ENCODE measurements at places on chromosomes 2 and 18.
A peak's percentile ranks its signal among the peaks of the same experiment; 100 is the strongest.

DNA sequence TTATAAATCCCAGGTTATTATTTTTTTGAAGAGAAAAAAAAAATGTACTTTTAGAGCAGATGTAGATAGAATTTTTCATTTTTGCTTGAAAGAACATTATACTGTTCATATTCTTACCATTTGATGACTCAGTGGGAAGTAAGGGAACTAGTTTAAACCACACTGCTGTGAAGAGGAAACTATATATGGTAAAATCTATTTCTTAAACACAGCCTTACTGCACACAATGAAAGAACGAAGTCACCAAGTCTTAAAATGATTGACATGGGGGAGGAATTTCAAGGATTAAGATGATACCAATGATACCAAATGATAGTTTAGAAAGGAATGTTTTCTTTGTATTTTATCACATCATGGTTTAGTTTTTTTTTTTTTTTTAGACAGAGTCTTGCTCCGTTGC, 5.0 kb downstream of the ACTR2 start:
- peak; percentile 25 for DNase-seq

GRCh38 chr2:192286093-192286701, 91.5 kb upstream of the TMEFF2 start:
- DNase-seq, result no peak

DNA sequence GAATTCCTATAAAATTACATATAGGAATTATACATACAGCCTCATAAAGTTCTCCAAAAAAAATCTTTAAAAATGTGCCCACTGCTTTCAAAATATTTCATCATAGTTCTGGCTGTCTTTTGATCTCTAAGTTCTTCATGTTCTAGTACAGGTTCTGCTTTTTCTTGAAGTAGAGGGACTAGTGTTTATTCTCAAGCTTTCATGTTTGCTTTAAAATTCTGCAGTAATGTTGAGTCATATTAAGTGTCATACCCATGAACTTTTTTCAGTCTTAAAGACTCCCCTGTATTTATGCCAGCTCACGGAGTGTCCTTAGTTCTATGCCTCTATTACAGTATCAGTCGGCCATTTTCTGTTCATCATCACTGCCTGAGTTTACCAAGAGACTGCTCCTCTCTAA, 54.8 kb upstream of the CCDC141 start:
- DNase-seq, result no peak

GRCh38 chr18:76931171-76931570, 108.8 kb downstream of the ZNF236 start:
- no peak for DNase-seq

DNA sequence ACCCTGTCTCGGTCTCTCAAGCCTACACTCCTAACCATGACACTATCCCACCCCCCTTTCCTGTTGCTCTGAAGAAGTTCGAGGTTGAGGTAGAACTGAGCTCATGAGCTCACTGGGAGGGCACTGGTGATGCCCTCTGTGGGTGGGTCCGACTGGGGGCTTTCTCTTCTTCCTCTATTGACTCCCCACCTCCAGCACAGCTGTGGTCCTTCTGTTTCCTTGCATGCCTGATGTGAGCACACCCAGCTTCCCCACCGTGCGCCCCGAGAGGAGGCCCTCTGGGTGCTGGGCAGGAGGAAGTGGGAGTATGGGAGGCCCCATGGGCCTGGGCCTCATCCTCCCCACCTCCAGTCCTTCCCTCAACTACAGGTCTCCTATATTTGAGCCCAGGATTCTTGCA, 20.9 kb downstream of the SPEG start:
- DNase-seq, result no peak

DNA sequence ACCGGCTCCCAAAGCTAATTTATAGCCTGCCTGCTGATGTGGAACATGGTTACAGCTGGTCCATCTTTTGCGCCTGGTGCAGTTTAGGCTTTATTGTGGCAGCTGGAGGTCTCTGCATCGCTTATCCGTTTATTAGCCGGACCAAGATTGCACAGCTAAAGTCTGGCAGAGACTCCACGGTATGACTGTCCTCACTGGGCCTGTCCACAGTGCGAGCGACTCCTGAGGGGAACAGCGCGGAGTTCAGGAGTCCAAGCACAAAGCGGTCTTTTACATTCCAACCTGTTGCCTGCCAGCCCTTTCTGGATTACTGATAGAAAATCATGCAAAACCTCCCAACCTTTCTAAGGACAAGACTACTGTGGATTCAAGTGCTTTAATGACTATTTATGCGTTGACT, 51.4 kb downstream of the TMEM178A start:
- DNase-seq, result no peak

- DNase-seq, result no peak
These were observed 17.4 kb downstream of the SRD5A2 start for GRCh38 chr2:31563273-31563839.

DNA sequence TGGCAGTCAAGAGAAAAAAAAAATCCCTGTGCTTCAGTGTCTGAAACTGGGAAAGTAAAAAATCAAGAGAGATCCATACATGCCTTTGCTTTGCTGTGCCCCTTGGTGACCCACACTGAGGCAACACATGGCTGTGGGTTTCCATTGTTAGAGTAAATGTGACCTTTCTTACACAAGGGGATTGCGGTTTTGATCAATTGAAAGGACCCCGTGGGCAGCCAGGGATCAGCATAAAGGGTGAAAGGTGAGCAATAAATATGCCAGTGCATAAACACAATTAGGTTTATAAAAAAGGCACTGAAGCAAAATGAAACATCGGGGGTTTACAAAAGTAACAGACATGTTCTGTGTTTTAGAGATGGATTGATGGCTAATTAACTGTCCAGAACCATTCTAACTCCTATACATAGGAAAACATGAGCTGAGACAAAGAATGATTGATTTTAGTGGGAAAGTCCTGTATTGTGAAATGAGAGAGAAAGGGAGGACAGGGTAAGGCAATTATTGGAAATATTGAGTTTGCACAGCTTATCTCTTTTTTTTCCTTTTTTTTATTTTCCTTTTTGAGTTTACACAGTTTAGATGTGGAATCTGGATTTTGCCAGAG, 40.7 kb upstream of the BBS5 start:
- no peak for DNase-seq

DNA sequence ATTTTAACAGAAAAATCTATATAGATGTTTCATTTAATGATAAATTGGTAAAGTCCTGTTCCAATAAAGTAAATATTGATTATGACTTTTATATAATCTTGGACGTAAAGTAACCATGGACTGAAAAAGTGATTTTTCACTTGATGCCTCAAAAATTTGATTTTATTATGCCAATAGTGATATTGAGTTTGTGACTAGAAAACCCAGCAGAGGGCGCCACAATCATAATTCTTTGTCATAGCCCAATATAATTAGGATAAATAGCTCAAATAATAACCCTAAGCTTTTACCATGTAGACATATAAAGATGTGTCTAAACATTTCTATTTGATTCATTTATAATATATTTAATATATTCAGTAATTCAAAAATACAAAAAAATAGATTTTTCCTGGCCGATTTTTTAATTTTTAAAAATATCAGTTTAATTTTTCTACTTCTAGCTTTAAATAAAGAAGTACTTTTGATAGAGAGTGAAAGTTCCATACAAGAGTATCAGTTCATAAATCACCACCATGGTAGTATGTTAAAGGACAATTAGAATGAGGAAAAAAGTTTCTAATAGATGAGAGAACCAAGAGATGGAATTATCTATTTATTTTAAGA, 30.7 kb downstream of the CAMKMT start:
- peak; percentile 41 for DNase-seq

DNA sequence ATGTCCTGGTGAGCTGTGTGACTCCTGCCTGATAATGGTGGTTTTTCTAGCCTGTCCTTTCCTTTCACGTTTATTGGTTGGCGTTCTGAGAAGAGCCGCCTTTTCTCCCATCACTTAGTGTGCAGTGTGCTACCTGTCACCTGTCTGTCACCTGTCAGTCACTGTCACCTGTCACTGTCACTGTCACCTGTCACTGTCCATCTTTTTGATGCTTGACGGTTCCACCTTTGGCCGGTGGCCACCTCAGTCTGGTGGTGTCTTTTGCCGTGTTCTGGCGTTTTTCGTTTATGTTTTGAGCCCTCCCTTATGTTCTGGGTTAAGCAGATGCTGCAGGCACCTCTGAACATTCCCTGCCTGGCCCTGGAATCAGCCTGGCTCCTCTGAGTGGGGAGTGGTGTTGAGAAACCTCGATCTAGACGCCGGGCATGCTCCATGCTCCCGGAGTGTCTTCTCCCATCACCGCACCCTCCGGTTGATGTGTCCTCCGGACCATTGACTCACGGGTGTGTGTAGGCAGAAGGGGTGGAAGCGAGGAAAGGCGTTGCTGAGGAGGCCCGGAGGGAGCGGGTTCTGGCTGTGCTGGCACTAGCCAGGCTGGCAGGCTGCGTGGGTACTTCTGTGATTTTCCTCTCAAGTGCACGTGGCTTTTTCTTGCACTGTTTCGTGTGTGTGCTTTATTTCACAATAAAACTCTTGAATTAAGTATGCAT, 20.7 kb downstream of the DTYMK start:
- no peak for DNase-seq

- DNase-seq, result peak; percentile 72
These were observed 28.1 kb downstream of the ARHGAP25 start for GRCh38 chr2:68762665-68763064.

DNA sequence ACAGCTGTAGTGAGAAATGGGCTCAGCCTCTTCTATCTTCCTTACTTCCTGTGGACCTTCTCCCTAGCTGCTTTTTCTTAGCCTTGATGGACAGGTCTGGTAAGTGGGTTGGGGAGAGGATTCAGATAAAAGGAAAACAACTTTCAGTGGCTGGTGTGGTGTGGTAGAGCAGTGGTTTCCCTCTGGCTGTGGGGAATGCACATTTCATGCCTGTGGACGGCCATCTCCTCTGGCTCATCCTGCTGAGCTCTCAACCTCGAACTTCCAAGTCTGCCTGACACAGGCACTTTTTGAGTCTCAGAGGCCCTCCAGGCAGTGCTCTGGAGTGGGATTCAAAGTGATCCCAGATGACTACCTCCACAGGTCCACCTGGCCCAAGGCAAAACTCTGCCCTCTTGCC, 38.6 kb upstream of the ACADL start:
- DNase-seq, result no peak

- DNase-seq, result no peak
These were observed 18.8 kb downstream of the PTRHD1 start for GRCh38 chr2:24774373-24774772.

GRCh38 chr2:226903179-226903578, 67.3 kb downstream of the RHBDD1 start:
- no peak for DNase-seq

- DNase-seq, result no peak
These were observed 32.7 kb upstream of the FHL2 start for GRCh38 chr2:105431367-105432043.

DNA sequence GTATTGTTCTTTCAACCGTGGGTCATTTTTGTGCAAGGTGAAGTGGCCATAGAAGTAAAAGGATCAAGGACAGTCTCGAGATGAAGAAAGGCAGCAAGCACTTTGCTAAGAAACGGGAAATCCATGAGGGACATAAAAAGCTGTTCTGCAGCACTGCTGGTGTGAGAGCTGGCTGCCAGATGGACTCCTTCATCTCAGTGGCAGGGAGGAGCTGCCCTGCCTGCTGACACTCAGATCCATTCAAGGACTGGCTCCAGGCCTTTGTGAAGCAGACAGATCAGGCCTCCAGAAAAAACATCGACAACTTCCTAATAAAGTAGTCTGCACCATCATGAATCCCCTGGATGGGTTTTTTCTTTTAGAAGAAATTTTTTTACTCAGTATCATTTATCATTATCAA, 29.5 kb downstream of the RMC1 start:
- DNase-seq, result no peak

GRCh38 chr18:31538837-31539236, 40.9 kb downstream of the DSG2 start:
- no peak for DNase-seq

GRCh38 chr18:3511980-3512379, 62.0 kb downstream of the TGIF1 start:
- peak; percentile 60 for DNase-seq

GRCh38 chr2:16629770-16630169, 35.9 kb downstream of the CYRIA start:
- DNase-seq, result no peak

DNA sequence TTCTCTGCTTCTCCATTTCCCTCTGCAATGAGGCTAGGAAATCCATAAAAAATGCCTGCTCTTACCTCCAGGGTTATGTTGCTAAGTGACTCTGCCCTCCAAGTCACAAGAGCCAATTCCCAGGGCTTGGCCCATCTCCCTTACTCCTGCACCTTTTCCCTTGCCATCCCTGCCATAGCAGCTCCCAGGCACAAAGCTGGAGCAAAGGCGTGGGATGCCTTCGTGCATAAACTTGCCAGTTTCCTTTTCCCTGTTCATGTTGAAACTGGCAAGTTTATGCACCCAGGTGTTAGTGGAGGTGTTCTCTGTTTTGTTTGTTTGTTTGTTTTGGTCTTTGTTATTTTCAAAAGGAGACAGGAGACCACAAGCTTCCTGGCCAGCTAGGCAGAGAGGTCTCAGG, 195.1 kb downstream of the ACKR3 start:
- no peak for DNase-seq

GRCh38 chr2:122063716-122064115, 308.3 kb downstream of the TSN start:
- no peak for DNase-seq

Measured in CD4-positive, alpha-beta T cell treated with Interleukin-15 for 4 hours (primary cell).